ENCODE measurements at places on chromosomes 11 and 22. TPM values are rescaled to one million over a fixed set of nuclear protein-coding genes. Genes with fewer than 3 reads are reported as not detected.

The RRM1 gene
- total RNA-seq, result 41.5 TPM

DNA sequence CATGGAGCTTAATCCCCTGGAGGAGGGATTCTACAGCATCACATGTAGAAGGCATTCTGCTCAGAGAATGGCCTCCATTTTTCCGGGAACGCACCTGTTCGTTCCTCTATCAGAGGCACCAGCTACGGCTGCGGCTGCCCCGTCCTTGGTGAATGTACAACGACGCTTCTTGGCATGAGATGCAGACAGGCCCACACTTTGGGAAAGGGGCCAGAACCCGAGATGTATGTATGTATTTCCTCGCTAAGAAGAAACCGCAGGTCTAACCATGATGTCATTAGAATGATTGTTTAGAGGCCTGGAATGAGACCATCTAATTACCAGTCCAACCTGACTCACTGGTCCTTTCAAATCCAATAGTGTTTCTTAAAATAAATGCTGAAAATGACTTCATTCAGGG, 1293.4 kb downstream of the TBC1D22A start:
- no peak for DNase-seq

- DNase-seq, result no peak
Observed at GRCh38 chr11:377883-378500, 8.7 kb downstream of the B4GALNT4 start.

DNA sequence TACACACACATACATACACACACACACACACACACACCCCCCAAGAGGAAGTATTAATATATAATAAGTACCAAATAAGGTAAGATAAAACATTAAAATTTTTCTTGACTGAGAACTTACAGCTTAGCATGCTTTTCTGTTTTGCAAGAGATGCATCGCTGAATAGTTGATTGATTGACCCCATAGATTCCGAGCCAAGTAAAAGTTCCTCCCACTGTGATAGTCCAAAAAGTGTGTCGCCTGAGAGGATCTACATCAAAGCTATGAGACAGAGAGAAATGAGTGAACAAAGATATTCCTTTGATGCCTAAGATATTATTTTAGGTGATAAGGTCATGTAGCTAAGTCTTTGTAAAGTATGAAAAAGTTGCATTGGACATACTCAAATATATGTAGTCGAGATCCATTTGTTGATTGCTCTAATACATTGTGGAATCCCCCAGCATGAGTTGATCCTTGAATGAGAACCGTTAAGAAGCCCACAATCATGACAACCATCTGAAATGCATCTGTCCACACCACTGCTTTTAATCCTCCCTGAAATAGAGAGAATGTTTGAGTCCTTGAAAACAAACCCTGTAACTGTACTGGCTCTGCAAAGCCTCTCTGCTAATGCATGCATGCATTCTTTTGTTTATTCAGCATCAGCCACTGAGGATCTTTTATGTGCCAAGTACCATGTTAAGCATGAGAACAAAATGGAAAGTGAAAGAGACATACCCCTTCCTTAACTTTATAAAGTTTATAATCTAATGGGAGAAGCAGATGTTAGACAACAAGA, 18.3 kb downstream of the SLC5A12 start:
- no peak for DNase-seq

The RASL10A gene
- total RNA-seq, result 2.5 TPM

GRCh38 chr11:131827430-131827829, 457.0 kb downstream of the NTM start:
- no peak for DNase-seq

The DMC1 gene
- total RNA-seq, result 0.52 TPM

The OR52H1 gene
- not detected for total RNA-seq

The AGBL2 gene
- 0.67 TPM for total RNA-seq

DNA sequence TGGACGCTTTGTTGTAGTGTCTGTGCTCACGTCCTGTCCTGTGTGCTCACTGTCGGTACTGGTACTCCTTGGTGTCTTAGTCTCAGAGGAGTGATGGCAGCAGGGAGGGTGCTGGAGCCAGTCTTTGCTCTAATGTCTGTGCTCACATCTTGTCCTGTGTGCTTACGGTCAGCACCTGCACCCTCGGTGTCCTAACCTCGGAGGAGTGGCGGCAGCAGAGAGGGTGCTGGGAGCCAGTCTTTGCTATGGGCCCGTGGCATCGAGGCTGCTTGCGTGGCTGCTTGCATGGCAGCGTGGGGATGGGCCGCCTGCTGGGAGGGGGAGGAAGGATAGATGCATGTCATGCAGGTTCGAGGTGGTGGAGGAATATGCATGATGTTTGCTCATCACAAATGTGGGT, 12.7 kb downstream of the IGHMBP2 start:
- DNase-seq, result no peak

The ACR gene
- total RNA-seq, result not detected

- DNase-seq, result no peak
Observed at GRCh38 chr11:35605706-35606105, 12.6 kb upstream of the FJX1 start.

The MRPL48 gene
- total RNA-seq, result 17.6 TPM
